ENCODE measurements at places on chromosomes 1 and 21.

DNA sequence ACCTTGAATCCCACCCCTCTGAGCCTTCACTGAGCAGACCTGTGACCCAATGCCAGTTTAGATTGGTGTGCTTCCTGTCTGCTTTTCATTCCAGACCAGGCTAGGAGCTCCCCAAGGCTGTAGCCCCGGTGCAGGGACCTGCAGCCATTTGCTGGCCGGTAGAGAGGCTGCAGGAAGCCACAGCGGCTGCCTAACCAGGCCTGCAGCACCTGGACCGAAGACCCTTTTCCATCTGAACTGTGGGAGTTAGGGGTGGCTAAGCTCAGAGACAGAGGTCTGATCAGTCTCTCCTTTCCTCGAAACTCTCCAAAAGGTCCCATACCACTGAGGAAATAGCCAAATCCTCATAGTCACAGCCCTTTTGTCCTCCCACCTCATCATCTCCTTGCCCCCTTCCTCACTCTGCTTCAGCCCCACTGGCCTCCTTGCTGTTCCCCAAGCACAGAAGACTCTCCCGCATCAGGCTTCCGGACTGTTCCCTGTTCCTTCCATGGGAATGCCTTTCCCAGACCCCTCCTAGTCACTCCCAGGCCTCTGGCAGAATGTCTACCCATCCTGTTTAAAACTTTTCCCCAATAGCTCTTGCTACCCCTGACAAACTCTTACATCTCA lies 674 bp upstream of the TTC4 start:
- no peak for DNase-seq

- DNase-seq: no peak
These were observed 14.0 kb upstream of the CTRC start for GRCh38 chr1:15424146-15424667.

GRCh38 chr1:10785728-10786638 lies 10.5 kb downstream of the CASZ1 start:
- no peak for DNase-seq

GRCh38 chr1:17405898-17406759 lies 33.3 kb downstream of the RCC2 start:
- peak; percentile 14 for DNase-seq

DNA sequence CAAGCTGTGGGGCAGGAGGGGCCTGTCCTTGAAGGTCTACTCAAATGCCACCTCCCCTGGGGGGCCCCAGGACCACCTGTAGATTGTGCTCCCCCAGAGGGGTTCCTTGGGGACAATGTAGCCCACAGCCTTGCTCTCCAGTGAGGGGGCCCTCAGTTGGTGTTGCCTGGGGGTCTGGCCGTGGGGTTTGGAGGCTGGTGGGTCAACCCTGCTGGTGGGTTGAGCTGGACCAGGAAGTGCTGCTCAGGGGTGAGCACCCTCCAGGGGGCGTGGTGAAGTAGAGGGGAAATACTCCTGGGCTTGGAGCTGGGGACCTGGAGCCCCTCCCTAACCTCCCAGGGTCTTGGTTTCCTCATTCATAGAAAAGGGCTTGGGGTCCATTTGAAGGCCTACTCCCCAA lies 143.6 kb upstream of the WNT4 start:
- no peak for DNase-seq

DNA sequence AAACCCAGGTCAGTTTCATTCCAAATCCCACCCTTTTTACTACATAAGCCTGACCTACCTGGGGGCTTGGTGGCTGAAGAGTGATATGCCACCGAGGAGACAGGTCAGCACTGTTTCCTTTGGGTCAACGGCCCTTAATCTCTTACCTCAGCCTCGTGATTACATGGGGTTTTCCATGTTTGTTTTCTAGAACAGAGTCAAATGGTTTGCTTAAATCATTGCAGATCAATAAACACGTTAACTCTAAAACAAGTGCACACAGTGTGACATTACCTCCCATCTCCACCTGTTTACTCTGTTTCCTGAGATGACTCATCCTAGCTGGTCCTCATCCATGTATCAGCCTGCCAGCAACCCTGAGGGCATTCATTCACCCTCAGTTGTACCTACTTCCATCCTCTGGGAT lies 40.8 kb upstream of the TP53BP2 start:
- DNase-seq: no peak

GRCh38 chr1:101293461-101294051 lies 56.7 kb downstream of the S1PR1 start:
- DNase-seq: peak; percentile 84
